ENCODE measurements at places on chromosomes 11 and 22. TPM values are rescaled to one million over a fixed set of nuclear protein-coding genes. Genes with fewer than 3 reads are reported as not detected.
A peak's percentile ranks its signal among the peaks of the same experiment; 100 is the strongest.

- no peaks in the 10 kb centered on the region for H3K36me3 ChIP-seq
- DNase-seq = no peak
- no peak overlapping the region for H3K27ac ChIP-seq
- peaks cover 13% of the 10 kb centered on the region for H3K4me1 ChIP-seq
- H3K27me3 ChIP-seq = no peaks in the 10 kb centered on the region
Measured at GRCh38 chr11:86204356-86204755, 40.2 kb upstream of the EED start.

- no peaks in the 10 kb centered on the region for H3K36me3 ChIP-seq
- no peak overlapping the region for H3K4me3 ChIP-seq
- no peak for DNase-seq
- H3K4me1 ChIP-seq = no peaks in the 10 kb centered on the region
Measured at GRCh38 chr11:66986178-66986545, 11.1 kb downstream of the C11orf86 start.

DNA sequence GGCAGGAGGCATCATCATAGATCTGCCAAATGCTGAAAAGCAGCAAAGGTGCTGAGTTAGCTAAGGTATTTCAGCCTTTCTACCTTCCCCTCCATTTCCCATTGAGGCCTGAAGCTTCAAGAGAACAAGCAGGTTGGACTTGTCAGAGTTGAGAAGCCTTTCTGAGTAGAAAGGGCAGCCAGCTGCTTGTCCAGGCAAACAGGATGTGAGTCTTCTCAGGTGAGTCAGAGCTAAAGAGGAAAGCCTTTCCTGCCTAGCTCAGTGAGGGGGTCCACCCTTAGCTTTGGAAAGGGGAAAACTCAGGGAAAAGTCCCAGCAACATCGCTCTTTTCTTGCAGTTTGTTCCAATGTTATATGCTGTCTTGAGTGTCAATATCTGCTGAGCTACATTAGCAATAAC, 13.2 kb upstream of the MPZL2 start:
- peak; percentile 70 for DNase-seq
- no peaks in the 10 kb centered on the region for H3K27me3 ChIP-seq
- no peaks in the 10 kb centered on the region for H3K36me3 ChIP-seq
- peaks cover 41% of the 10 kb centered on the region for H3K4me1 ChIP-seq
- H3K27ac ChIP-seq = peak overlapping the region; percentile 36
- H3K4me3 ChIP-seq = no peak overlapping the region

DNA sequence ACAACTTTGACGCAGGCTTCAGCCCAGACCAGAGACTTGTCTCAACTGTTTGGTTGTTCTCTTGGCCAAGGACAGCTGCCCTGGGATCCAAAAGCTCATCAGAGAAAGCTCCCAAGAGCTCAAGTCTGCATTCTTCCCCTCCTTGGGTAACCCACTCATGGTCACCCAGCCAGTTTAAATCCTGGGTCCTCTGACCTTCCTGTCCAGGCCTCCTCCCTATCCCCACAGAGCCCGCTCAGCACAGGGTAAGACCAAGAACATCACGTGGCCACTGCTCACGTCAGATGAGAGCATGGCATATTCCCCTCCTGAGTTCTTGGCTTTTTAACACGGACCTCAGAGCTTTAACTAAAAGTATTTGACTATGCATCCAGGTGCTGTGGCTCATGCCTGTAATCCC, 25.8 kb downstream of the TSKU start:
- no peak overlapping the region for H3K27ac ChIP-seq
- DNase-seq = no peak
- peaks cover 12% of the 10 kb centered on the region for H3K27me3 ChIP-seq
- H3K36me3 ChIP-seq = no peaks in the 10 kb centered on the region
- H3K4me1 ChIP-seq = peaks cover 38% of the 10 kb centered on the region

DNA sequence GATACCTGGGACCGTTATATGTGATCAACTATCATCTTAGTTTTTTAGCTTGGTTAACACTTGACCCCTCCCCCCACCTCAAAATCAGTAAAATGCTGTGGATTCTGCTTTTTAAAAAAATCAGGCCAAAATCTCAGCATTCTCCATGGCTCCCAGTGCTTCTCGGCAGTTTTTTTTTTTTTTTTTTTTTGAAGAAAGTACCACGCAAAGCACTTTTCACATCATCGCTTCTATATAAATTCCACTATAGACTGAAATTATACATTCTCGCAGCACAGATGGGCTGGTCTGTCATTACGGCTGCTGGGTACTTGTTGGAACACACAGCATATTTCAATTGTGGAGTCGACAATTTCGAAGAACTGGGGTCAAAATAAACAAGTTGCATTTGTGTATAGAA, 67.7 kb upstream of the PPARA start:
- no peak overlapping the region for H3K27ac ChIP-seq
- no peaks in the 10 kb centered on the region for H3K36me3 ChIP-seq
- DNase-seq = no peak
- no peaks in the 10 kb centered on the region for H3K27me3 ChIP-seq

DNA sequence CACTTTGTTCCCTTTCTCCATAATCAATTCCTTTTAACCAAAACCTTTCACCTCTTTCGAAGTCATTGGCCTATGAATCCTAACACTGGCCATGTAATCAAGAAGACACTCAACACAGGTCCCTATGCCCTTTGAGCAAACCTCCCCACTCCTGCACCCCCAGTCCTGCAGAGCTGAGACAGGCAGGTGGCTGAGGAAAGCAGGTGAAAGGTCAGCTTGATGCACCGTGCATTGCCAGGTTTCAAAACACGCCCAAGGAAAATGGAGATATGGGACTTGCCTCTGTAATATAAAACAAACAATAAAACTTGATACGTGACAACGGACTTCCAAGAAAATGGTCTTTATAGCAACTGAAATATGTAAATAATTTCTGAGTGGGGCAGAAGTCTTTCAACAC, 10.6 kb downstream of the CPT1A start:
- H3K27me3 ChIP-seq = no peaks in the 10 kb centered on the region
- H3K36me3 ChIP-seq = no peaks in the 10 kb centered on the region
- no peak overlapping the region for H3K27ac ChIP-seq
- H3K4me3 ChIP-seq = no peak overlapping the region

- DNase-seq = peak; percentile 77
- no peak overlapping the region for H3K4me3 ChIP-seq
- peaks cover 14% of the 10 kb centered on the region for H3K4me1 ChIP-seq
- peaks cover 23% of the 10 kb centered on the region for H3K27me3 ChIP-seq
Measured at GRCh38 chr11:31943056-31943780, 132.1 kb upstream of the PAX6 start.

DNA sequence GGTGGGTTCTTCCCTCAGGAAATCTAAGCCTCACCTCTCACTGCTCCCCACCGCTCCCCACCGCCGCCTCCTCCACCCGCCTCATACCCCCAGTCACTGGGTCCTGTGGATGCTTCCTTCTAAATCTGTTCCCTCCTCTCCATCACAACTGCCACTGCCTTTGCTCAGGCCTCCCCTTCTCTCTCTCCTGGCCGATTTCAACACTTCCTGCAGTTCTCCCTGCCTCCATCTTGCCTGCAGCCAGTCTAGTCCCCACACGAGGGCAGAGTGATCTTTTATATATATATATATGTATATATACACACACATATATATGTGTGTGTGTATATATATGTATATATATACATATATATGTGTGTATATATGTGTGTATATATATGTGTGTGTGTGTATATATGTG, 27.8 kb downstream of the CREB3L1 start:
- no peak overlapping the region for H3K4me3 ChIP-seq
- H3K36me3 ChIP-seq = no peaks in the 10 kb centered on the region
- no peak for DNase-seq

- no peak for DNase-seq
- no peak overlapping the region for H3K27ac ChIP-seq
- H3K27me3 ChIP-seq = peaks cover 14% of the 10 kb centered on the region
- H3K36me3 ChIP-seq = no peaks in the 10 kb centered on the region
Measured at GRCh38 chr11:88475991-88476418, 138.5 kb upstream of the CTSC start.

DNA sequence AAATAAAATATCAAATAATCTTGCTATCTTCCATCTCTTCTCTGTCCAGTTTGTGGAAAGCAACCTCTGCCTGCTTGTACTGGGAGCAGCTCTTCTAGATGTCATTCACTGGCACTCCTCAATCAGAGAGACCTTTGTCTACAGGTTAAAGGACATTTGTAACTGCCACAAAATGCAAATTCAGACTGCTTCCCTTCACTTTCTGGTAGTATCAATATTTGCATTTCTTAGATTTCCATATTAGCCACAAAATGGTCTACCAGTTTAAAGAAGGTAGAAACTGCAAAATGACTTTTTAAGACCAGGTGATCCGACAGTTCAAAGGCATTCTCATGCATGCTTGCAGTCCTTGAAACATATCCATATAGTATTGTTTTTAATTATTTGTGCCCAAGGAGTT, 51.7 kb upstream of the RCN1 start:
- H3K27ac ChIP-seq = no peak overlapping the region
- no peak for DNase-seq
- H3K4me3 ChIP-seq = no peak overlapping the region
- peaks cover 3% of the 10 kb centered on the region for H3K27me3 ChIP-seq

GRCh38 chr11:3085052-3085451, 27.8 kb upstream of the CARS1 start:
- no peak overlapping the region for H3K4me3 ChIP-seq
- no peak overlapping the region for H3K27ac ChIP-seq
- H3K36me3 ChIP-seq = no peaks in the 10 kb centered on the region
- no peaks in the 10 kb centered on the region for H3K4me1 ChIP-seq
- no peak for DNase-seq

GRCh38 chr11:833114-833791, 501 bp downstream of the CD151 start:
- peak overlapping the region; percentile 74 for H3K4me3 ChIP-seq
- peaks cover 7% of the 10 kb centered on the region for H3K36me3 ChIP-seq
- peaks cover 20% of the 10 kb centered on the region for H3K4me1 ChIP-seq
- peaks cover 34% of the 10 kb centered on the region for H3K27me3 ChIP-seq

- peaks cover 51% of the 10 kb centered on the region for H3K4me1 ChIP-seq
- peak overlapping the region; percentile 86 for H3K27ac ChIP-seq
- no peaks in the 10 kb centered on the region for H3K27me3 ChIP-seq
- peak; percentile 90 for DNase-seq
- peaks cover 50% of the 10 kb centered on the region for H3K36me3 ChIP-seq
Measured at GRCh38 chr11:78292109-78292803, 103.5 kb downstream of the USP35 start.

- DNase-seq = peak; percentile 88
- H3K4me1 ChIP-seq = peaks cover 6% of the 10 kb centered on the region
- H3K36me3 ChIP-seq = peaks cover 1% of the 10 kb centered on the region
- H3K27ac ChIP-seq = no peak within 1 kb of the TSS
Measured at GRCh38 chr11:45885274-45885920, at the start of gene MAPK8IP1. Gene MAPK8IP1 (plus strand): TSS chr11:45885651. CDS start chr11:45885821, 170 bp downstream.

Gene CARD18
- total RNA-seq = not detected

Gene LRRC32
- total RNA-seq = 8.6 TPM

Gene MYOD1
- total RNA-seq = not detected

Gene MMP27
- total RNA-seq = not detected

Gene STARD10
- 17.2 TPM for total RNA-seq

Gene MRGPRF
- total RNA-seq = not detected

Gene SLC6A5
- total RNA-seq = not detected

Gene MS4A4A
- total RNA-seq = not detected
